AG04449 (cell line): ENCODE measurements at places on chromosomes 5 and 9.

GRCh38 chr5:88193896-88194295 is 74.7 kb downstream of the TMEM161B start:
- no peak for DNase-seq

DNA sequence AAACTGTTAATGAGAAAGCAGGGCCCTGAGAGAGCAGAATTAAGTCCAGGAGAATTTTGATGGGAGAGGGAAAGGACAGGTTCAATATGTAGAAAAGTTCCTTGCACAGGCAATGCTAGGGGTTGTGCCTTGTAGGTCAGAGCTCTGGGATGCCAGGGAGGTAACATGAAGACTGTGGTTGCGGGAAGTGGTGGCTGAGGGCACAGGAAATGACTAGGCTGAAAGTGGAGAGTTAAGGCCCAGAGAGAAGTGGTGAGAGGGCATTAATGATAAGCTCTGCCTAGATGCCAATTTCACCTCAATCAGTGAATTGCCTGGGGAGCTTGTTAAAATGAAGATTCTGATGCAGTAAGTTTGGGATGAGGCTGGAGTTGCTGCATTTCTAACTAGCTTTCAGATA is 31.5 kb upstream of the PPP3R2 start:
- DNase-seq = no peak

- no peak for DNase-seq
Measured at GRCh38 chr9:16105168-16106020, 552.6 kb downstream of the CCDC171 start.

DNA sequence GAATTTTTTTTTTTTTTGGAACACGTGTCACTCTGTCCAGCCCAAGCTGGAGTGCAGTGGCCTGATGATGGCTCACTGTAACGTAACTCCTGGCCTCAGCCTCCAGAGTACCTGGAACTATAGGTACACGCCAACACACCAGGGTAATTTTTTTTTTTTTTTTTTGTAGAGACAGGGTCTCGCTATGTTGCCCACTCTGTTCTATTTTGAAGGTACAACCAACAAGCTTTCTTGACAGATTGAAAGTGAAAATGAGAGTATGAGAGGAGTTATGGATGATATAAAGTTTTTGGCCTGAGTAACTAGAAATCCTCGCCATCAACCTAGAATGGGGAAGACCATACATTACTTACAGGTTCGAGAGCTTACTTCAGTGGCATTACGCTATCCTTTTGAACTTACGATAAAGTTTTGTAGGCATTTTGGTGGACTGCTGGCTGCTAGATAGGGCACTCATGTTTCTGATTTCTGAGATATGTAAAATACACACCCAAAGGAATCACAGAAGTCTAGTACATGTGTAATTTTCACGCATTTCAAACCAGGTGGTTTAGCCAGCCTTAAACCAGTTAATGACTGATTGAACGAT is 806 bp upstream of the CDC42SE2 start:
- DNase-seq = no peak

GRCh38 chr5:17396247-17396646 is 101.8 kb upstream of the TAF11L2 start:
- no peak for DNase-seq

- no peak for DNase-seq
Measured at GRCh38 chr5:158856291-158856690, 243.4 kb downstream of the EBF1 start.

DNA sequence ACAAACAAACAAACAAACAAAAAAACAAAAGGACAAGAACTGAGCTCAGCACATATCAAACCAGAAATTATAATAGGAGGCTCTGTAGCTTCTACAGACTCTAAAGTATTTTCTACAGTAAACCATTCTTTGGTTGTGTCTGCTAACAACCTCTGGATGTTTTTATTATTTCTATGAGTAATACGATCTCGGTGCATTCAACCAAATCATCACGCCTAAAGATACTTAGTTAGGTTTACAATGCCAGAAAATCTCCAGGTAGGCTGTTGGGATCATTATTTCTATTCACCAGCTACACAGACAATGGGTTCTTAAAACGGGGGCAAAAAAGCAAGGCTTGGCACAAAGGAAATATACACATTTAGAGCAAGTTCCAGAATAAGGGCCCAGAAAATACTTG is 41.6 kb upstream of the ALDOB start:
- no peak for DNase-seq

- DNase-seq = peak; percentile 91
Measured at GRCh38 chr5:60196385-60197113, 303.0 kb upstream of the PDE4D start.

- no peak for DNase-seq
Measured at GRCh38 chr9:135887021-135887507, 20.3 kb downstream of the CAMSAP1 start.

DNA sequence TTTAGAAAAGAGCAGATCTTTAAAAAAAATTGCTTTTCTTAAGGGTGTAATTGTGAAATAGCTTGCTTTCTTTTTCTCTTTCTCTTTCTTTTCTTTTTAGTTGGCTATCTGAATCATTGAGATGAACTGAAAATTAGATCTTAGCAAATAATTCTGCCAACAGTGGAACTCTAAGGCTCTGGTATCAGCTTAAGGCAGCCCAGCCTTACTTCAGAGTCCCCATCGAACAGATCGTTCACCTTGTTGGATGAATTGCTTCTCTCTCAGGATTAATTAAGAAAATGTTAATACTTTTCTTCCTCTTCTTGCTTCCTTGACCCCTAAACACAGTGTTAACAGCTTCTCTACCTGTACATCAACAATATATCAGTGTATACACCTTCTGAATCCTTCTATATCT is 92.1 kb downstream of the ZCCHC7 start:
- no peak for DNase-seq

GRCh38 chr9:69472101-69472620 is 147.1 kb downstream of the ENTREP1 start:
- DNase-seq = no peak

DNA sequence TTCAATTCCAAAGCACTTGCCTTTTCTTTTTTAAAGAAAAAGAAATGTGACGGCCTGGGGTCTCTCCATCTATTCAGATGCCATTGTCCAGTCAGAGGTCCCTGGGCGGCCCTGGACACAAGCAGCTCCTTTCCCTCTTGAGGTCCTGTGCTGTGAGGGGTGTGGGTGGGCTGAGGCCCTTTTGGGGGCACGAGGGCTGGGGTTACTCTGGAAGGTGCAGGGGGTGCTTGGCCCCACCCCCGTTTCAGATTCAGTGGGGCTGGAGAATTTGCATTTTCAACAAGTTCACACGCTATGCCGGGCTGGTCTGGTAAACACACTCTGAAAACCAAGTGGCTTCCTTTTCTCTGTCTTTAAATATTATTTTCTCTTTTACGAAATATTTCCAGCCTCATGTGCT is 91.4 kb upstream of the PHYKPL start:
- DNase-seq = no peak

GRCh38 chr5:72154076-72154756 is 46.9 kb downstream of the MAP1B start:
- no peak for DNase-seq

DNA sequence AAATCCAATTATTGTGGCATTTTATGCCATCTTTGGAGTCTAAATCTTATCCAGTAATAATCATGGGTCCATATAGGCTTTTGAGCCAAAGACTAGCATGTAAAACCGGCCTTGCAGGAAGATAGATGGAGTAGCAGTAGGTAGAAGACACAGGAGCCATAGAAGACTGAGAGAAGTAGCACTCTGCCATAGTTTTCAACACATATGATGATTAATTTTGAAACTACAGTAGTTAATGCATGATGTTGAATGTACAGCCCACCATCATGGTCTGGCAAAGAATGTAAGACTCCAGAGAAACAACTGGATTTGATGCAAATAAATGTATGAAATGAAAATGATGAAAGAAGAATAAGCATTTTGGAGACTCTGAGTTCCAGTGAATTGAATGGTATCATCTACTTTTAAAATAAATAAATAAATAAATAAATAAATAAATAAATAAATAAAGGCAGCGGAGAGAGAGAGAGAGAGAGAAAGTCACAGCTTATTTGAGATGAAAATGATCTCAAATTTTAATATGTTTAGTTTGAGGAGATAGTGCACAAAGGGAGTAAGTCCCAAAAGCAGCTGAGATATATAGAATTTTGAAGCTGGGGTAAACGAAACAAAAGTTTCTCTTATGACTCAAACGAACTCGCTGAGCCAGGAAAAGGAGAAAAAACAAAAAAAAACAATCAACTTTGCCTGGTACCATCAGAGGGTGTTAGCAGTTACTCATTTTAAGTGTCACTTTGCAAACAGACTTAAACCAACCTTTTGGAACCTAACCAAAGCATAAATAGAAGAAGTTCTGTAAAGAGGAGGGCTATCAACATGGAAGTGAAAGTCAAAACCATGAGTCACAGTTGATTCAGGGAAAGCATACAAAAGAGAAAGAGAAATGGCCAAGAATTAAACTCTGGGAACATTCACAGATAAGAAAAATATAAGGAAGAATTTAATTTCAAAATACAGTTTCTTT is 388.7 kb downstream of the CETN3 start:
- peak; percentile 89 for DNase-seq

DNA sequence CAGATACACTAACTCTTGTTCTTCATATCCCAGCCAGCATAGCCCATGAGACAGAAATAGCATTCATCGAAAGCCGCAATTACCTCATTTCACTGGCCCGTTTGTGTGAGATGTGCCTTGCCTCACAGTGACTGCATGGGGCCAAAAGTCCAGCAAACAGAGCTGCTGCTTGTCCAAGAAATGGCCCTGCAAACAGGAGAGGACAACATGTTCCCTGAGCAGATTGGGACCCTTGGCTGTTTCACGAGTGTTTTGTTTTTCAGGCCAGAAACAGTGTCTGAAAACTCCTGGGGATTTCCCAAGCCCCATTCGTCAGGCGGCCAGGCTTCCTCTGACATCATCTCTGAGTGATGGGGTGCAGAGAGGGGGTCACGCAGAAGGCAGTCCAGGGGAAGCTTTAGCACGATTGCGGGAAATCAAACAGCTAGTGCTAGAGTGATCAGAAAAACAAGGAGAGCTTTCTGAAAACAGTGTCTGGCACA is 503.6 kb upstream of the PAPPA start:
- DNase-seq = peak; percentile 58

GRCh38 chr9:127340721-127341120 is 56.2 kb upstream of the SLC2A8 start:
- no peak for DNase-seq

DNA sequence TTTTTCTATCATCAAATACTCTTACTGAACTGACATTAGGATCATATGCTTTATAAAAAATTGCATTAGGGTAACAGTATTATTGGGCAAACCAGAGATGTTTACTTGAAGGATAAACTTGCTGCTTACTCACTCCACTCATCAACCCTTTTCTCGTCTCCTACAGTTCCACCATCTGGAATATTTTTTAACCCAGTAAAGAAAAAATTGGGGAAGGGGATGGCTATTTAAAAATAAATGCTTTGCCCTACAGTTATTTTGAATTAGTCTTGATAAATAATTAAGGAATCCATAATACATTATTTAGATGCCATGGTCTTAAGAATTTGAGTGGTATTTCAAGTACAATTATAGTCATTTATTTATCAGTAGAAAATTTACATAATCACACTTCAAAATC is 225.8 kb downstream of the MEF2C start:
- DNase-seq = no peak

GRCh38 chr5:143437666-143438273 is 34.3 kb upstream of the NR3C1 start:
- no peak for DNase-seq

GRCh38 chr5:120207129-120207528 is 257.0 kb upstream of the PRR16 start:
- DNase-seq = no peak

- no peak for DNase-seq
Measured at GRCh38 chr5:172815631-172816030, 18.4 kb upstream of the ERGIC1 start.

GRCh38 chr9:133974631-133975341 is 17.3 kb downstream of the VAV2 start:
- no peak for DNase-seq

DNA sequence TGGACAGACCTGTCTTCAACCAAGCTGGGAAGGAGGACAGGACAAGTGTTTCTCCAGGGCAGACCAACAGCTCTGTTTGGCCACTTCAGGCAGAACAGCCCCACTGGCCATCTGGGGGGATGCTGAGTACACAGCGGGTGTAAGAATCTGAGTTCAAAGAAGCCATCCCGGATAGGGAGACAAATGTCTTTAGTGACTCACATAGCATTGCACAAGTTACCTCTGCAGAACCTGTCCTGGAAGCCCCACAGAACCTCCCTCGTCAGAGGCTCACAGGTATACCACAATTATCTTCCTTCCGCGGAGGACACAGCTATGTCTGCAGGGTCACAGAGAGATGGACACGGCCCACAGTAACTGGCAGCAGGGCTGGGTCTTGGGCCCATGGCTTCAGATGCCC is 2.0 kb downstream of the OR2V2 start:
- DNase-seq = no peak

- no peak for DNase-seq
Measured at GRCh38 chr9:124320062-124320973, 62.6 kb downstream of the NEK6 start.

DNA sequence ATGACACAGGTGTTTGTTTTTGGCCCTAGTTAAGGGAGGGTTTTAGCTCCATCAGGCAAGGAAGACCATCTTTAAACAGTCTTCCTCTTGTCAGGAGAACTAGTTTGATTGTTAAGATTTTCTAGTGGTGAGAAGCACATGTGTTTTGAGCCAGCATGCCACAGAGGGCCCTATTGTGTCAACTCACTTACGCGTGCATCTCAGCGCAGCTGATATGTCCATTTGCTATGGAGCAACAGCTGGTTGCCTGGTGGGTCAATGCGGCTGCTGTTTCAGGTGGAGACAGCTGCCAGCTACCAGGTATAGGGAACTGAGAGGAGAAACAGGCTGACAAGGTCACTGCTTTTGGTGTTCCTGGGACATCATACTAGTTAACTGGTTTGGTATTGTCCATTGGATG is 100.5 kb upstream of the PRRC1 start:
- DNase-seq = no peak

- no peak for DNase-seq
Measured at GRCh38 chr5:56639476-56639875, 175.9 kb upstream of the MAP3K1 start.

DNA sequence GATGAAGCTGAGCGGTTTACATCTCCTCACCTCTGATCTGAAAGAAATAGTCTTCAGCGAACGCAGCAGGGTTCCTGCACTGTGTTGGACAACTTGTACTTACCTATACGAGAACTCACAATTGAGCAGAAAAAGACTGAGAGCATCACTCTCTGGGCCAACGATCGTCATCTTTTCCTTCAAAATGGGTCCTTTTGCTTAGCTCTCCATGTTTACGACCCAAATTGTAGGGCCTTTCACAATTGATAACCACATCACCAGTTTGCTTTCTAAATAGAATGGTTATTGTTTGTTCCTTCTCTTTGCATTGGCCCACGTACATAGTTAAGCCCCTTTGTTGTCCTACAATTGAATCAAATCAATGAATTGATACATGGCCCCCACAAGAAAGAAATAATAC is 110.0 kb upstream of the DMRT1 start:
- no peak for DNase-seq

DNA sequence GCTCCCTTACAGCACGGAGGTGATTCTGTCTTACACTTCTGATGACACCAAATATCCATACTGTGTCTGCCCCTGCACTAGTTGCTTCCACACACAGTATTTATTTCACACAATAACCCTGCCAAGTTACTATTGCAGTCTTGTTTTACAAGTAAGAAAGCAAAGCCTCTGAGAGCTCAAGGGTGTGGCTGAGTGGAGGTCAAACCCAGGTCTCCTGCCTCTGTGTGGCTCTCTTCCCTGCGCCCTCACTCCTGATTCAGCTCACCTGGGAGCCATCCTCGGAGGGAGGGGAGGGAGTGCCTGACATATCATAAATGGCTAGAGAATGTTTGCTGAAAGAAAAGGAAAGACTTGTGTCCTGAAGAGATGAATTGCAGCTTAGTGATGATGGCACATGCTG is 41.0 kb downstream of the MVB12B start:
- no peak for DNase-seq

- no peak for DNase-seq
Measured at GRCh38 chr9:127114606-127115005, 7.8 kb downstream of the ANGPTL2 start.
